NCI-H1417 (cell line): ENCODE measurements at places on chromosomes 6 and 20.

DNA sequence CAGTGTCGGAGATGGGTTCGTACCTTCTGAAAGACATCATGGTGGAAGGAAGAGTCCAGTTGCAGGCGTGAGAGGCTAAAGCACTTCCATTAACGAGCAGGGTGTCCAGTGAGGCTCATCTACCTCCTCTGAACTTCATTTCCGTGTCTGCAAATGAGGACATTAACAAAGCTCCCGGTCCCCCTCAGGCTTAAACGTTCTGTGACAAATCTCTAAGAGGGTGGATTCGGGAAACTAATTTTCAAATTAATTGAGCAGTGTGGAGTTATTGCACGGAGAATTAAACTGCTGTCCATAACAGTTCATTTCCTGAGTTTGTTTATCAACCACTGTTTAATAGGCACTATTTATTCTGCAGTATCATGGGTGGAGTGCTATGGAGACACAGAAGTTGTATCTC is 68.2 kb downstream of the TRMT6 start:
- no peak for DNase-seq

- DNase-seq, result no peak
Observed at GRCh38 chr20:21681234-21681921, 24.1 kb upstream of the PAX1 start.

DNA sequence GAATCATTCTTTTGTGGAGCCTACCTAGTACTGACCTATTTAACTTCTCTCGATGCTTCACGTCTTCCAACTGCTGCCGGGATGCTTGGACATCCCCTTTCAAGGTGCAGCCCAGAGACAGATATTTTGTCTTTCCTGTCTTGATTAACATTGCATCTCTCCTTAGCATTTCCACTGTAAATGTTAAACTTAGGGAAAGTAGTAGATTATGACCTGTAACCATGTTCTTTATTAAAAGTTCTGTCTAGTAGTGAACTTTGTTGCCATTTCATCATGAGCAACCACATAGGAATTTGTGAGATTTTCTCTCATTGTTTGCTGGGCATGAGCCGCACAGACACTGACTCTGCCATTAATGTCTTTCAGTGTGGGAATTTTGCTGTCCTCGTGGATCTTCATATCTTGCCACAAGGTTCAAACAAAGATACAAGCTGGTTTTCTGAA is 117.9 kb downstream of the JAG1 start:
- DNase-seq, result no peak

DNA sequence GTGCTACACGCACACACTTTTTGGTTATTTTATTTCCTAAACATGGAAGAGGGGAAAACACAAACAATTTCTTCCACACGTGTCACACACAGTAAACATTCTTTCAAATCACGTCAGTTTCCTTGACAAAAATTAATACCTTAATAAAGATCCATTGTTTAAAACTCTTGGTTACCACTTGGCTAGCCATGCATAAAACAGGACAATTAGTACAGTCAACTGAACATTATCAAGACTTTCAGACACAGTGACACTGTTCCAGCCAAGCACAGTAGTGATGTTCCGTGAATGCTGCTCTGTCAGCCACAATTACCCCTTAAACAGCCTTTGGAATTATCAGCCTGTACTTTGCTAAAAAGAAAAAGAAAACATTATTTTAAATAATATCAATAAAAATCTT is 50.8 kb downstream of the GMDS start:
- DNase-seq, result no peak

DNA sequence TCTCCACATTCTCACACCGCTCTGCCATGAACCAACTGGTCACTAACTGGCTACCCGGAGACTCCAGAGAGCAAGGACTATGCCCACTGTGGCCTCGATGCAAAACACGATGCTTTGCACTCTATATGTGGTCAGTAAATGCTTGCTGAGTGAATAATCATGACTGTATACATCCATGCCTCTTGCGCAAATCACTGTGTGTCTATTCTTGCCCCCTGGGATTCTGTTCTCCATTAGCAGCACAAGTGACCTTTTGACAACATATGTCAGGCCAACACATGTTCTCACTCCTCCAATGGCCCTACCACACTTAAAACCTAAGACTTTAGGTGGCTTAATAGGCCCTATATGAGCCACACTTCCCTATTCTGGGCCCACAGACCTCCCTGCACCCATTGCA is 16.9 kb downstream of the KIF16B start:
- no peak for DNase-seq
